ENCODE measurements at places on chromosomes 7 and 10.

DNA sequence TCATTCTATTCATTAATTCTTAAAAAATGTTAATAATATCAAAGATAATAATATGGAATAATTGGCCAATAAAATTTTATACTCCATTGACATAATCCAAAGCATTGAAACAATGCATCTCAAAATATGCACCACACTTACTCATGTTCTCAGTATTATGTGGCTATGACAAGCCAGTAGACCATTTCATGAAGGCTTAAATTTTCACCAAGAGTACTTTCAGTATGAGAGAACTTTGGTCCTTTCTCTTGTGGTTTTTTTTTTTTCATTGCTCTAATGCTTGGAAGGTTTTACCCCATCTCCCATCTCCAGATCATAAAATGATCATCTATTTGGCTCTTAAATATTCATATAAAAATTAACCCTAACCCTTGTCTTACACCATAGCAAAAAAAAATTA, 45.5 kb upstream of the TMEM140 start:
- DNase-seq = no peak

DNA sequence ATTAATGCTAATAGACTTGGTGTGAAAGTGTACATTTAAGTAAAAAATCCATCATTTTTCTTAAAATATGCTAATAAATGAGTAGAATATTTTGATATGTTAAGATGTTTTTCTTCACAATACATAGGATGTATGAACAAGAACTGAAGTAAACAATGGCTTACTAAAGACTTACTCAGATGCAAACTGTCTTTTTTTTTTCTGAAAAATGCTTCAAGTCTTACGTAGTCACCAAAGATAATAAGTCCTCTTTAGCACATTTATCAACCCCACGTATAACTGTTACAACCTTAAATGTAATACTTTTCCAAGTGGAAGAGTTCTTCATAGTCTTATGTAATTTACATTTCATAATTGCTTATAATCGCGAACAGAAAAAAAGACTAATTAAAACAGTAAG, 54.8 kb downstream of the MDFIC start:
- DNase-seq = no peak

DNA sequence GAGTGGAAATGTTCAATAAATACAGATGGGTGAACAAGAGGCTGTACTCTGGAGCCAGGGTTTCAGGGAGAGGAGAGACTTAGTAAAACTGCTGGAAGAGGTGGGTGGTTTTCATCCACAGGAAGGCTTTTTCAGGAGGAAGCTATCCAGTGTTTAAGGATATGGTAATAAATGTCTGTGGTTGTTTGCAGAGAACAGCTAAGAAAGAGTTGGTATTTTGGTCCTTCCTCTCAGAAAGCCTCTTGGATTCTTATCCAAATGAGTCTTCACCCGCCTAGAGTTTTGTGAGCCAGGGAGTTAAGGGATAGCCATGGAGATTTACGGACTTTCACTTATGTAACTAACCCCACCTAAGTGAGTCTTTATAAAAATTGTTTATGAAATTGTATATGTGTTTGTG, 95.7 kb downstream of the GNAI1 start:
- DNase-seq = no peak

DNA sequence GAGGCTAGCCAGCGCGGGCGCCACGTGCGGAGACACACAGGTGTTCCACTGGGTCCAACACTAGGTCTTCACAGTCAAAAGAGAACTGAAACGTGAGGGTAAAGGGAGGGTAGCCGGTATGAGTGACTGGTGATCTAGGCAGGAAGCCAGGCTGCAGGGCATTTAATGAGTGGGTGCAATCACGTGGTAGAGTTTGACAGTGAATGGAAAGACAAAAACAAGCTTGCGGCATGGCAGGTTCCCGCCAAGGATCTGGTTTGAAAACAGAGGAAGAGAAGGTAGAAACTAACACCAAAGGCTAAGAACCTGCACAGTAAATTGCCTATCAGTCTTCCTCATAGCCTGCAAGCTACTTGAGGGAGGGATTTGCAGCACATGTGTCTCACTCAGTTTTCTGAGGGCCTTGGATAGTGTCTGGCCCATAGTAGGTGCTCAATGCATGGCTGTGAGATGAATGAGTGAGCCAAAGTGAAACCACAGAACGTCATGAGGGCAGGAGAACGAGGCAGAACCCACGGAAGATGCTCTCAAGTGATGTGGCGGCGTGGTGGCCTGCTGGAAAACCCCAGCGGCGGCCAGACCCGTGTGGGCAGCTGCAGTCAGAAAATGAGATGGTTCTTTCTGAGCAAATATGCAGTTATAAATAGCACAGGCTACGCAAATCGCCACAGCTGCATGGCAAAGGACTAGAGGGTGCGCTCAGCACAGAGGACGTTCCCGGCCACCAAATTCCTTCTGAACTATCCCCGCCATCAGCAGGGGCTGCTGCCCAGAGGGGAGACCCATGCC, 183.6 kb upstream of the NFE2L3 start:
- peak; percentile 41 for DNase-seq

GRCh38 chr7:123594813-123595241, 6.8 kb upstream of the ASB15 start:
- DNase-seq = no peak

GRCh38 chr10:104441329-104442000, 87.8 kb downstream of the CFAP58 start:
- no peak for DNase-seq

- DNase-seq = no peak
These were observed 62.9 kb downstream of the AKR1B1 start for GRCh38 chr7:134396031-134396430.

- DNase-seq = peak; percentile 84
These were observed 45.7 kb upstream of the RBM33 start for GRCh38 chr7:155598810-155599210.

- no peak for DNase-seq
These were observed 15.1 kb upstream of the ATE1 start for GRCh38 chr10:121942749-121943416.

GRCh38 chr7:132080967-132081668, 495.2 kb downstream of the PLXNA4 start:
- DNase-seq = no peak

- no peak for DNase-seq
These were observed 32.3 kb upstream of the NUB1 start for GRCh38 chr7:151309311-151309710.

DNA sequence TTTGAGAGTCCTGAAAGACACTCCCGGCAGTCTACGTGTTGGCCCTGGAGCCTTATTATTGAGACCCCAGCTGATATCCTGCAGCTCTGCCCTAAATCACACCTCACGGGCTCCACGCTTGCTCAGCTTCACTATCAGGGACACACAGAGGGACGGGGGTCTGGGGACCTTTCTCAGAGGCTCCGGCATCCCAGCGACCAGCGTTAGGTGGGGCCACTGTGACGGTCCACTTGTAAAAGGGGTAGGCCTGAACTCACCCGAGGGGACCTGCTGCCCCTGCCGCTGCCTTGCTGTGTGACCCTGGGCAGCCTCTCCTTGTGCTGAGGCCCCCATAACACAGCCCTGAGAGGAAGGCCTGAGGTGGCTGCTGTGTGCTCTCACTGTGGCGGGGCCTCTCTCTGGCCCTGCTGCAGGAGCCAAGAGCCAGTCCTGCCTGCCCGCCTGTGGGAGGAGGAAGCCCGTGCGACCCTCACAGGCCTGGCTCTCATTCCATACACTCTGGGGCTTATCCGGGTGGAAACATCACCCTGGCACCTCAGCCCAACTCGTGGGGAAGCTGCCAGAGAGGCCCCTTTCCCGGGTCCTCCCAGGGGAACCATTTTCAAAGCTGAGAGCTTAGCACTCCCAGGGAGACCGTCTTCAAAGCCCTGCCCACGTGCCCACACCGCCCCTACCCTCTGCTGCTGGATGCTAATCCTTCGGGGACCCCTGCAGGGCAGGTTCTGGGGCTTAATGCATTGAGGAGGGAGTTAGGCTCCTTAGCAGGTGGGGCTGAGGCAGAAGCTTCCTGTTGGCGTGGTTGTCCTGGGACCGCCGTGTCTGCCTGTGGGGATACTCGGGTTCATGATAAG, 21.7 kb downstream of the AQP1 start:
- DNase-seq = no peak

DNA sequence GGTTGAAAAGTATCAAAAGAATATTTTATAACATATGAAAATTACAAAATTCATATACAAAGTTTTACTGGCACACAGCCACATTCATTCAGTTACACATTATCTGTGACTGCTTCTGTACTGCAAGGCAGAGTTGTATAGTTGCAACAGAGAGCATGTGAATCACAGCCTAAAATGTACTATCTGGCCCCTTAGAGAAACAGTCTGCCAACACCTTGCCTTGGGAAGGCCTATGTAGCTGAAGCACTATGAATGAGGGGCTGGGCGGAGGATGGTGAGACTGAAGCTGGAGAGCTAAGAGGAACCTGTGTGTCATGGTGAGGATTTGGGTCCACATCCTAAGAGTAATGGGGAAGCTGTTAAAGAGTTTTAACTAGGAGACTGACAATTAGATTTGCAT, 35.7 kb downstream of the PDZD8 start:
- DNase-seq = no peak

DNA sequence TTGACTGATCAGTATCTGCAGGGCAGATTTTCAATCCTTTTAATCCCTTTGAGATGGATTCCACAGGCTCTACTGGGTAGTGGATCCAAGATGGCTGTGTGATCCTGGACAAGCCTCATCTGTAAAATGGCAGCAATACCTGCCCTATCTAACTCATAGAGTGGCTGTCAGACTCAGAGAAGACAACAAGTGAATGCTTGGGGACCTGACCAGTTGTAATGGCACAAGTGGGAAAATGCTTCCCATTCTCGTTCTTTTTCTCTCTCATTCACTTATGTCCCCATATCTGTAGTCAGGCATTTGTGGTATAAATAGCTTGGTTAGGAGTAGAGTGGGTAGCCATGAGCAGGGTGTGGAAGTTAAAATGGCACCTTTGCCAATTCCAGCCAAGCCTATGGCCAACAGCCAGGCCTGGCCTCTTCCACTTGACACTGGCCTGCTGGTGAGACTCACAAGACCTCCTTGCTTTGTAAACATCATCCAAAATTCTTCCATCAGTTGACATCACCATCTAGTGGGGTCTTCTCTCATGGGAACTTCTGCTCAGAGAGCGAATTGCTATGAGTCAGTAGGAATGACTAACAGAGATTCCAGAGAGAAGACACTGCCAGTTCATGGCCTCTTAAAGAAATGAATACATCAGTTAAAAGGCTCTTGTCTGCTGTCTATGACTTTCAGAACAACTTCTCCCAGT, 150.1 kb downstream of the PLPP4 start:
- DNase-seq = no peak

Data from stimulated activated CD8-positive, alpha-beta memory T cell treated with anti-CD3 and anti-CD28 coated beads, Interleukin-2, amount 100 ng/mL, for 48 hours (primary cell).